ENCODE measurements at places on chromosomes 2 and 18. TPM values are rescaled to one million over a fixed set of nuclear protein-coding genes. Genes with fewer than 3 reads are reported as not detected.

ABCB11 gene
- not detected for total RNA-seq

ASNSD1 gene
- 113 TPM for total RNA-seq

SIX2 gene
- not detected for total RNA-seq

ZBTB7C gene
- 3.4 TPM for total RNA-seq

RNU2-63P gene
- total RNA-seq, result not detected

GRCh38 chr2:116452651-116453050, 1361.8 kb upstream of the DDX18 start:
- no peak for DNase-seq

- DNase-seq, result peak; percentile 33
Measured at GRCh38 chr2:86441882-86442641, 891 bp downstream of the KDM3A start.

GRCh38 chr2:55119711-55120487, 69.6 kb upstream of the RTN4 start:
- DNase-seq, result no peak

GRCh38 chr2:232611559-232612218, 21.7 kb upstream of the EFHD1 start:
- peak; percentile 49 for DNase-seq

DNA sequence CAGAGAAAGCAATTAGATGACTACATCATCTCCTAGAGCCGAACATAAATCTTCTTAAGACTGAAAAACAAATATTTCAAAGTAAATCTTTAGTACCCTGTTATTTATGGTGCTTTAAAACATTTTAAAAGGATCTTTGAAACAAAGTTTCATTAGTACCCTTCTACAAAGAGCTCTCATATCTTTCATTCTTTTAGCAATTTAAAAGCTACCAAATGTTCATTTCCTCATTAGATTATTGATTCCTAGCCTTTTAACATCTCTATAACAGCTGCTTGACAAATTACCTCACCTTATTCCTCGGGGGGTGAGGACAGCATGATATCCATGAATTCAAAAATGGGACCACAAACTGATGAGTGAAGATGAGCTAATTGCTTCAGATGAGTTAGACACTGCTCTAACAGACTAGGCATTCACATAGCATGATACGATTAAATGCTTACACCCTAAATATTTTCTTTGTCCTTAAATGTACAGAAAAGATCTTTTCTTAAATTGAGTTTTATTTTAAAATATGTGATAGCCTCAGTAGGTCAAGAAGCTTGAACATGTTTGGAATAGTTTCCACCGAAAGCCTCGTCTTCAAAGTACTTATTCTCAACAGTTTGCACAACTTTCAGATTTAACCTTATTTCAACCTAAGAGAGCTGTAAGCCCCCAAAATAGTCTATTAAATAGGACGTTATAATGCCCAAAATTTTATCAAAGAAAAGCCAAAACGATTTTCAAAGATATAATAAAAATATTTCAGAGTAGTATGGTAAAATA, 2.1 kb downstream of the ATAD2B start:
- no peak for DNase-seq

DNA sequence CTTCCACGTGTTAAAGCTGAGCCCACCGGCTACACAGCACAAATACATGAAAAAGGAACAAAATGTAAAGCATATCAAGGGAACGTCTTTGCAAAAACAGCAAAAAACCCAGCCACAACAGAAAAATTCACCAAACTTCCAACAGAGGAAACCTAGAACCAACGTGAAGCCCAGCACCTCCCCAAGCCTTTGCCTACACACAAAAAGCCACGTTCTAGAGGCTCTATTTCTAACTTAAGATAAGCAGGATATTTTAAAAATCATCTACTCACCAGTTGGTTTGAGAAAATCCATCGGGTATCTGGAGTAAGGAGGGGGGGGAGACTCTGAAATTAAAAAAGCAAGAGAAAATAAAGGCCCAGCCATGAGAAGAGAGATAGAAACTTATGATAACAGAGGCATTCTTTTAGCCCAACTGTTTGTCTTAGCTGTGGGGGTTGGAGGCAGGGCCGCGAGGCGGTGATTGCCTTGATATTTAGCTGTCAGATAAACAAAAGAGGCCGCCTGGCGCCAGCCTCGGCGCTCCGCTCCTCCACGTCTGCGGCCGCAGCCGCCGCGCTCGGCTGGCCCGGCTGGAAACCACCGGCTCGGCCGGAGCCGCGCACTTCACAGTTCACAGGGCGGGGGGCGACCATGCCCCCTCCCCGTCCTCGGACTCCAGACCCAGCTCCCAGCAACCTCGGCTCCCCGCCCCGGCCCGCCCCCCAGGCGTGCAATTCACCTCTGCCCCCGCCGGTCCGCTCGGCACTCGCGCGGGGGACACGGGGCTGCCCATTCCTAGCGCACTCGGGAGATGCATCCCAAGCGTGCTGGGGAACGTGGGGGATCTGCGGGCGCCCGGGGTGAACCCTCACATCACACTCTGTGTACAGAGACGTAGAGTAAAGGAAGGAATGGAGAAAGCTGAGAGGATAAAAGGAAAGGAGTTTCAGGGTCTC, 2.4 kb downstream of the SMAD7 start:
- DNase-seq, result no peak

- DNase-seq, result no peak
Measured at GRCh38 chr18:24459772-24460171, 665 bp upstream of the HRH4 start.

- no peak for DNase-seq
Measured at GRCh38 chr2:190809139-190809764, 71.4 kb upstream of the GLS start.

DNA sequence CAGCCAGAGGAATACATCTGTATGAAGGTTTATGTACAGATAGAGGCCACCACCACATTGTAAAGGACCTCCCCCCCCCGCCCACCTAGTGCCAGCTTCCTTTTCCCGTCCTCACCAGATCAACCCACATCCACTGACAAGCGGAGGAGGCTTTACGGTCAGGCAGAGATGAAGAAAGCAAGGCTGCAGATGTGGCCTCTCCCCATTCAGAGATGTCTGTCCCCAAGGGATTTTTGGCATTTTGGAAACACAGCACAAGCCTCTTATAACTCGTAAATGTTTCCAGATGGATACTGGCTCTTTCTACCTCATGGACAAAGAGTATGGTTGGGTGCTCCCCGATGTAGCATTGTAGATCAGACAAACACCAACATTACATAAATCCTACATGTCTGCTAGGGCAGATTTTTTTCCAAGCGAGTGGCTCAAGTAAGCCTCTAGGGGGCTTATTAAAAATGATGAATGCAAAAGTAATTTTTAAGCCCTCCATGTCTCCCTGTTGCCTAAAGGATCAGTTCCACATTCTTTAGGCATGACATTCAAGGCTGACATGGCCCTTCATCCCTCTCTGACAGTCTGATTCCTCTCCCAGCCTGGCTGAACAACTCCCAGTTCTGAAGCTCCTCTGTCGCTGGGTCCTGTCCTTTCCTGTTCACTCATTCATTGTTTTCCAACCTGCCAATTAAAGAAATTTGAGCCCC, 11.7 kb downstream of the VIT start:
- peak; percentile 68 for DNase-seq

GRCh38 chr2:38692636-38693318, 26.9 kb downstream of the GALM start:
- DNase-seq, result no peak

- DNase-seq, result peak; percentile 86
Measured at GRCh38 chr18:49052891-49053644, 102.3 kb upstream of the SMAD7 start.

DNA sequence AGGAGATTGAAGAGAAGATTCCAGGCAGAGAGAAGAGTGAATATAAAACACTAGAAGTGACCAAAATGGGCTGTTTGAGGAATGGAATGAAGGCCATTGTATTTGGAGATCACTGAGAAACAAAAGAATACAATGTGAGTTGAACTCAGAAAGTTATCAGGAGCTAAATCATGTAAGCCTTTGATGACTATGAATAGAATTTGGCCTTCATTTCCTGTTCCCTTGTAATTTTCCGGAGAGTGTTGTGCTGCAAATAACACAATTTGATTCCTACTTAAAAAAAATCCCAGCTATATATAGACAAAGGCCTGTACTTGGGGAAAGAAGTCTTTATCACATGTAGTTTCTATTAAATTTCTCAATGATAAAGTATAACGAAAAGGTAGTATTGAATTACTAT, 33.7 kb upstream of the KYNU start:
- no peak for DNase-seq

DNA sequence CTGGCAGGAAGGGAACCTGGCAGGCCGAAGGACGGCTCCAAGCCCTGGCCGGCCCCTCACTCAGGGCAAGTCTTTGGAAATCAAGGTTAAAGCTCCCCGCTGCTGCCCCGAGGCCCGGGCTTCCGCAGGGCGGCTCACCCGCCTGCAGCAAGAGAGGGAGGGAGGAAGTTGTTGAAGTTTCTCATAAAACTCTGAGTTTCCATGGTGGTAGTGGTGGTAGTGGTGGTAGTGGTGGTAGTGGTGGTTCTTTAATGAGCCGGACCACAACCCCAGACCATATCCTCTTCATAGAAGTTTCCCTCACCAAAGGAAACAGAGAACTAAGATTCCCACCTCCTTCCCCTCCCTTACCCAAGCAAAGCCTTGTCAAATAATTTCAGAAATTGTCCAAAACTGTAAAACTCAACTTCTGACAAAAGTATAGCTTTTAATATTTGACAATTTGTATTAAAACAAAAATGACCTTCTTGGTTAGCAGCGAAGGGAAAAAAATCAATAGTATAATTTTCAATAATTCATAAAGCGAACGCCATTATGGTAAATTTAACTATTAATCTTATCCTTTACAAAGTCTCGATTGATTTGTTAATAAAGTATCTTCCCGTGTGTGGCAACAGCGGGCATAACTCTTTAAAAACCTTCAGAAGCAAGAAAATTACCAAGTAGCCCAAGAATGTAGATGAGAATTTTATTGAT, 1.5 kb upstream of the HOXD10 start:
- DNase-seq, result no peak

Data from A172 (cell line).